Neural progenitor cell (in vitro differentiated cells): ENCODE measurements at places on chromosomes 7 and 10. TPM values are rescaled to one million over a fixed set of nuclear protein-coding genes. Genes with fewer than 3 reads are reported as not detected.

The TMEM225B gene
- total RNA-seq, result 0.53 TPM in 1 of 2 replicates, not detected in the other

The UPK3B gene
- 0.12 TPM in 1 of 2 replicates, not detected in the other for total RNA-seq

The EPHA1 gene
- total RNA-seq, result 4.1 and 6.0 TPM in 2 replicates

The CYP3A7 gene
- total RNA-seq, result not detected in 2 replicates

The CYP3A4 gene
- not detected in 2 replicates for total RNA-seq

The MLXIPL gene
- 0.87 and 0.90 TPM in 2 replicates for total RNA-seq

The ZNF853 gene
- total RNA-seq, result 6.2 and 8.2 TPM in 2 replicates

The NPSR1 gene
- total RNA-seq, result not detected in 2 replicates

The INMT gene
- total RNA-seq, result 5.0 and 7.8 TPM in 2 replicates

The ACBD7 gene
- 68.7 and 97.3 TPM in 2 replicates for total RNA-seq

The GPR37 gene
- total RNA-seq, result 0.21 and 0.43 TPM in 2 replicates

The UCN3 gene
- total RNA-seq, result not detected in 2 replicates

GRCh38 chr10:97713339-97713825 is at the start of gene MARVELD1:
TSS of gene MARVELD1 (plus strand) at chr10:97713730. CDS start at chr10:97713877, 147 bp downstream.
- peak; percentile 79 for DNase-seq

- DNase-seq, result no peak
Measured at GRCh38 chr7:39451901-39452300, 114.3 kb upstream of the YAE1 start.

DNA sequence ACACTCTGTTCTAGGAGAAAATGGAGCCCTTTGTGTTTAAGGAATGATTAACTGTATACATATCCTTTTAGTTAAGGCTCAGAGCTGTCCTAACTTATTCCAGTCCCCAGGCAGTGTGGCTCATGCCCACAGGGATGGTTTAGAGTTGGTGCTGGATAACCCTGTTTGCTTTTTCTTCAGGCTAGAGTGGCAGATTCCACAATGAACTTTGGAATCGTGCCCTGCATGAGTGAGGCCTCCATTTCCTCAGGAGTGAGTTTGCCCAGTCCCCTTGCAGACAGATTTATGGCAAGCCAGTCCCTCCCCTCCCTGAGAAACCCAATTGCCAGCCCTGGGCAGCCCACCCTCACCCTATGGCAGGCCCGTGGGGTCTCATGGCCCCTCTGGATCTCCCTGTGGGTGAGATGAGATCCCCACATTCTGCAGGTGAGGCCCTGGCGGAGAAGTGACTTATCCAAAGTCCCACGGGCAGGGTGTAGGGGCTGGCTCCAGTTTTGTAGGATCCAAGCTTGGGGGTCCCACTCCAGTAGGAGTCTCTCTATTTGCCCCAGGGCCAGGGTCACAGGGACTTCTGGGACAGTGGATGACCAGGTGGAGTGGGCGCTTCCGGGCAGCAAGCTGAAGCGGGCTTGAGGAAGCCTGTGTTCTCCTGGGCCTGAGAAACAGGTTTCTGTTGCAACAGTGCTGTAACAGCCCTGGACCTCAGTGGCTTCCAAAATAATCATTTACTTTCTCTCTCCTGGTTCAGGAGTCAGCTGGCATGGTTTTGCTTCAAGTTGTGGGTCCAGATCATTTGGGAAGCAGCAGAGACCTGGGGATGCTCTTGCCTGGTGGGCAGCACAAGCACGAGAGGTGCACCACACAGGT is 9.0 kb upstream of the COMTD1 start:
- DNase-seq, result no peak

- no peak for DNase-seq
Measured at GRCh38 chr10:119273413-119273812, 66.0 kb downstream of the GRK5 start.

GRCh38 chr7:151756076-151756731 is 120.7 kb downstream of the PRKAG2 start:
- no peak for DNase-seq

DNA sequence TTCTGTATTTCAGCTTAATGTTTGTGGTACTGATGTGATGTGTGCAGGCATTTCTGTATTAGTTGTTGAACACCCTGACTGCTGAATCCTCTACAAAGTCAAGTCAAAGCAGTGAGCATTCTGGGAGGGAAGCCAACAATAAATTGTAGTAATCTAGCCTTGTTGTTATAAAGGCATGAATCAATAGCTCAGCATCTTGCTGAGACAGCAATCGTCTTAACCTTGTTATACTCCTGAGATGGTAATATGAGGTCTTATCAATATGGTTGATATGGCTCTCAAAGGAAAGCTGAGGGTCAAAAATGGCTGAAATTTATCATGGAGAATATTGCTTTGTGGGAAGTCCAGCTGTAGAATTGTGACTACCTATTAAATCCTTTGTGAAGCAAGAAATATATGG is 299.4 kb downstream of the DNAJB9 start:
- no peak for DNase-seq

- DNase-seq, result no peak
Measured at GRCh38 chr7:151141311-151141854, 26.1 kb downstream of the GBX1 start.

DNA sequence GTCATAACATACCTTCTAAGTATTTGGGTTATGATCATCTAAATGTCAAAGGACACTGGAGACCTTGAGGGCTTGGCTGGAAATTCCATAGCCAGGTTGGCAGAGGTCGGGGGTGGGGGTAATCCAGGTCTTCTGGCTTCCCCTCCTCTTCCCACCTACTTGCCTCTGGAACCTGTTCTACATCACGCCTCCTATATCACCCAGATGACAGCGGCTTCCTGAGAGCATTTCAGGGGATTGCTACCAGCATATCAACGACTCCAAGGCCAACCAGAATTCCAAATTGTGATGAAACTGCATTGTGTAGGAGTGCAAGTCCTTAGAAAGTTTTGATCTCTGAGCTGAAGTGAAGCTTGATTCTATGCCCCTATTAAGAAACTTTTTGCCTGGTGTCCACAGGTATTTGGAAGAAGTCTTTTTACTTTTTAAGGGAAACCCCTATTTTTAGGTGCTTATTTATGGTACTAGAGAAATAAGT is 95.7 kb downstream of the SH2D4B start:
- no peak for DNase-seq

DNA sequence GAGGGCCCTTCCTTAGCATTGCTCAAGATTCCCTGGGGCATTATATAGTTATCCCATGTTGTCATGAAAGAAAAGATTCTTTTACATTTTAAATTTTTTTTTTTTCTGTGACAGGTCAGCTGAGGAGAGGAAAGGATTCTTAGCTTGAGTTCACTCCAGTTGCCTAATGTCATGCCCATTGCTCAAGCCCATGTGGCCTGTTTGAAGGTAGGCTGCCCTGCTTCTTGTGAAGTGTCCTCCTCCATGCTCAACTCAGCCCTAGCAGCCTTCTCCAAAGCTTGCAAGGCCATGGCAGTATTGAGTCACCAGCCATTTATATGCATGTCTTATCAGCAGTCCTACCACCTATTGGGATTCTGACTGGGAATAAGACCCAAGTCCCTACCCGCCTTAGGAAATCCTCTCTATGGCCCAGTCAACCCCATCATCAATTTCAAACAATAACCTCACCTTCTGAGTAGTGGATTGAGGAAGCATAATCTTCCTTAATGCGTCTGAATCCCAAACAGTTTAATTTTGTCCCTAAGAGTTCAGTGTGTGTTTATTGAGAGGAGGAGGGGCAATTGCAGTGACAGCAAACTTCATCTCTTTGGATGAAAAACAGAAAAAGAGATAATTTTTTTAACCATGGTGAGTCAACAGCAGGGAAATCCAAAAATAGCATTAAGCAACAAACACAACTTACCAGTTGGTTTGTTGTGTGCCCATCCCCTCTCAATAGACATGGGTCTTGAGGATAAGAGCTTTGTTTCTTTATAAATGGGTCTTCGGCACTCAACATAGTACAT is 38.6 kb upstream of the WASL start:
- no peak for DNase-seq

- no peak for DNase-seq
Measured at GRCh38 chr10:113047605-113047962, 97.5 kb downstream of the TCF7L2 start.

- no peak for DNase-seq
Measured at GRCh38 chr7:17552952-17553351, 254.5 kb downstream of the AHR start.

DNA sequence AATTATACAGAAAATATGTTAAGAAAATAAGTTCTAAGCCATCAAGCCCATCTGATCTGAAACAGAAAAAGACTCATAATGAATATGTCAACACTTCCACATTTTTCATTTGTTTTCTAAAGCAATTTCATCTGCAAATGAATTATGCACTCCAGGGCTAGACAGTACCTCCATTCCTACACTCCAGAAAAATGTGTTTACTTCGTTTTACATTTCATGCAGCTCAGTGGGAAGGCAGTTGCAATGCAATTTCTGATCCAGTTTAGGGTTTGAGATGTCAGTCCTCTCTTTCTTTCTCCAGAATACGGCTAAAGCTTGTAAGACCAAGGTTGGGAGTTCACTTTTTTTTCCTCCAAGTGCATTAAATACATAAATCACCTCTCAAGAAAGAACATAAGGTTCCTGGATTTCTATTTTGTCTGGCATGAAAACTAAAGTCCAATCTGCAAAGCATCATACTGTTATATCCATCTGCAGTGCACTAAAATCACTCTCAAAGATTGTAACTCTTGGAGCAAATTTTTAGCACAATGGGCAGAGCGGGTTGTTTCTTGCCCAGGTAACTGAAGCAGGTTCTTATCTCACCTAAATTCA is 348.8 kb upstream of the C7orf33 start:
- DNase-seq, result no peak

DNA sequence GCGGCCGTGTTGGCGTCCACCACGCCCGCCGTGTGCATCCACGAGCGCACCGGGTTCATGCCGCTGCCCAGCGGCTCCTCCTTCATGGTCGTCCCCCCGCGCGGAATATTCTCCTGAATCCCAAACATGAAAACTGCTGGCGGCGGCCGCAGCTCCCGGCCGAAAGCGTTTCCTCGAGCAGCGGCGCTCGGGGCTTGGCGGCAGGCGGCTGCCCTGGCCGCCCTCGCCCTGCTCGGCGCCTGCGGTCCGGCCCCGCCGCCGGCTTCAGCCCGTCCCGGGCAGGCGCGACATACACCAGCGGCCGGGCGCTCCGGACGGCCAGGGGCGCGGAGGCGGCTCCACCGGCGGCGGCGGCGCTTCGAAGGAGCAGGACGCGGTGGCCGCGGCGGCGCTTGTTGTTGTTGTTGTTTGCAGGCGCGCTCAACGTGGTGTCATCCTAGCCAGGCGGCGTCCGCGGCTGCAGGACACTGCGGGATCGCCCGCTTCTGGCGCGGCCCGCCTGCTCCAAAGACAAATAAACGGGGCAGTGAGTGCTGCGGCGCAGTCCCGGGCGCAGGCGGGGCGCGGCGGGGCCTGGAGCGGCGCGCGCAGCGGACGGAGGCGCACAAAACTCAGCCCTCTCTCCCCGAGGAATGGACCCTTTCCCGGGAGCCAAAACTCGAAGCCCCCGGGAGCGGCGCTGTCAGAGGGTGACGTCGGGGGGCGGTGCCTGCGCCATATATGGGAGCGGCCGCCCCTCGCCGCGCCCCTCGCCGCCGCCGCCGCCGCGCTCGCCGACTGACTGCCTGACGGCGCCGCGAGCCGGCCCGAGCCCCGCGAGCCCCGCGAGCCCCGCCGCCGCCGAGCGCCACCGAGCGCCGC is at the start of gene EBF3:
EBF3 (minus strand) TSS at position 634 of the 861 bp plus-strand sequence; CDS start at position 128, 506 bp downstream.
- DNase-seq, result peak; percentile 96

DNA sequence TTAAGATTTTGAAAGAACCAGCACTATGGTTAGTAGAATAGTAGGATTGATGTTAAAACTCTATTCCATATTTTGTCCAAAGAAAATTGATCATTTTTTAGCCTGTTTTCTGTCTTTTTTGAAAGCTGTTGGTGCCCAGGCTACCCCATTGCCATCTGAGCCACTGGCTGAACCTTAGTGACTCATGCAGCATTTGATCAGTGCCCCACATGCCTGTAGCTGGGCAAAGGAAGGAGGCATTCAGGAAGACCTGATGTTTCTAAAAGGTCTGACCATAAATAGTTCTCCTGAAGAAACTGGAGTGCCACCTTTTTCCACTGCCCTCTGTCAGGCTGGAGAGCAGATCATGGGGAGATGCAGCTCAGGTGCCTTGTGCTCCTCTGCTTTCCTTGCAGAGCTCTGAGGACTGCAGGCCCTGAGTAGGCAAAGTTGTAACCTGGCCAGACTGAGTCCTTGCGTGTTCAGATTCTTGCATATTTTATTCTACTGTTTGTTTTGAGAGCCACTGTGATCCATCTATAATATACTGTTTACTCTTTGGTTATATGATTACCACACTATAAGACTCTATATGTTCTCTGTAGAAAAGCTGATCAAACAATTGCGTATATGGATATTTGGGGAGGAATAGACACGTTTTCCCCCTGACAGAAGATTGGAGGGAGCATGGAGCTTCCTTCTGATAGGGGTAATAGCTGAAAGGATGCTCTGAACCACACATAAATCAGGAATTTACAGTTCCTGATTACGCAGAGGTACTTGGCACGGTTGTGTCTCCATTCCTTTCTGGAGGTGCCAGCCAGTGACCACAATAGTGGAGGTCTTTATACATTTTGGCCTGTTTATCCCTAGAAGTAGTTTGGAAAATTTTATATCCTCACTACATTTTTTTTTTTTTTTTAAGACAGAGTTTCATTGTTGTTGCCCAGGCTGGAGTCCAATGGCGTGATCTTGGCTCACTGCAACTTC is 48.9 kb upstream of the GJD4 start:
- no peak for DNase-seq

DNA sequence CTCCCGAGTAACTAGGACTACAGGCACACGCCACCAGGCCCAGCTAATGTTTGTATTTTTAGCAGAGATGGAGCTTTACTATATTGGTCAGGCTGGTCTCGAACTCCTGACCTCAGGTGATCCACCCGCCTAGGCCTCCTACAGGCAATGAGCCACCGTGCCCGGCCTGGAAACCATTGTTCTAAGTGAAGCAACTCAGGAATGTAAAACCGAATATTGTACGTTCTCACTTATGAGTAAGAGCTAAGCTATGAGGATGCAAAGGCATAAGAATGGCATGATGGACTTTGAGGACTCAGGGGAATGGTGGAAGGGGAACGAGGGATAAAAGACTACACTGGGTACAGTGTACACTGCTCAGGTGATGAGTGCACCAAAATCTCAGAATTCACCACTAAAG is 235.1 kb upstream of the AUTS2 start:
- DNase-seq, result no peak

- DNase-seq, result no peak
Measured at GRCh38 chr7:139232904-139233303, 1.9 kb downstream of the UBN2 start.

- DNase-seq, result no peak
Measured at GRCh38 chr10:86607674-86608073, 46.7 kb upstream of the OPN4 start.

- DNase-seq, result no peak
Measured at GRCh38 chr10:43584051-43584450, 9.6 kb upstream of the ZNF239 start.

DNA sequence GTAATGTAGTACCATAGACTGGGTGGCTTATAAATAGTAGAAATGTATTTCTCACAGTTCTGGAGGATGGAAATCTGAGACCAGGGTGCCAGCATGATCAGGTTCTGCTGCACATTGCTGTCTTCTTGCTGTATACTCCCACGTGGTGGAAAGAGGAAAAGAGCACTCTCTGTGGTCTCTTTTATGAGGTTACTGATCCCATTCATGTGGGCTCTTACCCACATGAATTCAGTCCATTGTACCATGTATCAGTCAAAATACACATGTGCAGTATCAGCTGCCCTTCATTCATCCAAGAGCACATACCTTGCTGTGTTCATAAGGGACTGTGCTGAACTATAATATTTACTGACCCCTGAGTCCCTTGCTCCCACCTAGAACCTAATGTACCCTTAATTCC is 17.1 kb downstream of the PNLIPRP2 start:
- DNase-seq, result no peak

GRCh38 chr7:15485998-15486397 is 75.8 kb downstream of the AGMO start:
- DNase-seq, result no peak
